Keratinocyte (primary cell): ENCODE measurements at places on chromosomes 13 and 19. TPM values are rescaled to one million over a fixed set of nuclear protein-coding genes. Genes with fewer than 3 reads are reported as not detected.

DNA sequence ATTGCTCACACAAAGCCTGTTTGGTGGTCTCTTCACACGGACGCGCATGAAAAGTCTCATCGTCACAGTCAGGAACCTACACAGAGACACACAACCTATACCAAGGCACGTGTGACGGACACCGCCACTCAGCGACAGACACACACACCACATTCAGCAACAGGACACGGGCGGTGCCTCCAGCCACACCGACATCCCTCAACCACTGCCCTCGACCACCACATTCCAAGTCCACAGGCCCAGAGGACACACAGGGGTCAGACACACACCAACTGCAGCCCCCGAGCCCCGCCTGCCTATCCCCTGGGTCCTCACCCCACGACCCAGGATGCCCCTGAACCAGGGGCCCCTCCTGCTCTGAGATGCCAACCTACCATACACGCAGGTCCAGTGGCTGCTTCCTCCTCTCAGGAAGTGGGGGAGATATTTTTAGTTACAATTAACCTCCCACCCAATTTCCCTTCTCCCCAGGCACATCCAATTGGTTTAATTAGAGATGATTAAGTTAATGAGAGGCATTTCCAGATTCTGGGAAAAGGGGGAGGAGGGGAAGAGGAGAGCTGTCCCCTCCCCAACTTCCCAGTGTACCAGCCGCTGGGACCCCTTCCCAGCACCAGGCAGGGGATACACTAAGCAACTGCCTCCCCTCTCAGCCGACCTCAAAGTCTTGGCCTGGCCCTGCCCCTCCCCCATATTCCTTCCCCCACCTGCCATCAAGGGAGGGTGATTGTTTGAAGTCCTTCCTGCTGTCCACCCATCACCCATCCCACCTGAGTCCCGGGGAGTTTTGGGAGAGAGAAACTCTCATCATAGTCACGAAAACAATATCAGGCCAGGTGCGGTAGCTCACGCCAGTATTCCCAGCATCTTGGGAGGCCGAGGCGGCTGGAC, 20.4 kb downstream of the MEIS3 start:
- H3K27me3 ChIP-seq: no peaks in the 10 kb centered on the region
- H3K4me3 ChIP-seq: no peak overlapping the region
- no peaks in the 10 kb centered on the region for H3K4me1 ChIP-seq
- no peak overlapping the region for H3K27ac ChIP-seq
- DNase-seq: no peak
- no peaks in the 10 kb centered on the region for H3K36me3 ChIP-seq

The SPART gene
- polyA plus RNA-seq: 27.6 to 40.2 TPM (median 35.5 TPM) in 3 replicates

The ZNF93 gene
- 4.3 to 4.8 TPM (median 4.8 TPM) in 3 replicates for polyA plus RNA-seq

The C19orf85 gene
- not detected in 3 replicates for polyA plus RNA-seq

DNA sequence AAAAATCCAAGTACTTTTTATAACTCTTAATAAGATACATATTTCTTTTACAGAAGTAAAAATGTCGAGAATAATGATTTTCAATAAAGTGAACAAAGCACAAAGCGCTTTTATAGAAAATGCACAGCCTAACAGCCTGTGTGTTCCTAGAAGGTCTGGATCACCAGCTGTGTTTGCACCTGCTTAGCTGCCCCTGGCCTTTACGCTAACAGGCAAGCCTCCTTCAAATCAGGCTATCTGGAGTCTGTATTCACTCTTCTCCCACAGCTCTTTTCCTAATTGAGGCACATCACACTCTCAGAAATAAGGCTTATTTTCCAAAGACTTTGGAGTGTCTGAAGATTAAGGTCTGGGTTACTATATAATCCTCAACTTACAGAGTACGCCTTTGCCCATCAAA, 183.1 kb downstream of the LHFPL6 start:
- H3K27me3 ChIP-seq: no peaks in the 10 kb centered on the region
- H3K4me3 ChIP-seq: no peak overlapping the region
- H3K27ac ChIP-seq: no peak overlapping the region
- no peak for DNase-seq
- no peaks in the 10 kb centered on the region for H3K36me3 ChIP-seq

- no peaks in the 10 kb centered on the region for H3K27me3 ChIP-seq
- peaks cover 2% of the 10 kb centered on the region for H3K36me3 ChIP-seq
- no peaks in the 10 kb centered on the region for H3K4me1 ChIP-seq
- no peak overlapping the region for H3K27ac ChIP-seq
- H3K4me3 ChIP-seq: no peak overlapping the region
Measured at GRCh38 chr13:95236774-95237173, 64.5 kb downstream of the ABCC4 start.

GRCh38 chr19:33552928-33553279, 31.3 kb upstream of the PEPD start:
- H3K27me3 ChIP-seq: peaks cover 9% of the 10 kb centered on the region
- H3K4me1 ChIP-seq: no peaks in the 10 kb centered on the region

GRCh38 chr13:73242515-73243015, 183.8 kb downstream of the KLF5 start:
- DNase-seq: no peak
- peaks cover 8% of the 10 kb centered on the region for H3K4me1 ChIP-seq
- H3K36me3 ChIP-seq: no peaks in the 10 kb centered on the region
- no peak overlapping the region for H3K27ac ChIP-seq
- no peaks in the 10 kb centered on the region for H3K27me3 ChIP-seq
- no peak overlapping the region for H3K4me3 ChIP-seq

DNA sequence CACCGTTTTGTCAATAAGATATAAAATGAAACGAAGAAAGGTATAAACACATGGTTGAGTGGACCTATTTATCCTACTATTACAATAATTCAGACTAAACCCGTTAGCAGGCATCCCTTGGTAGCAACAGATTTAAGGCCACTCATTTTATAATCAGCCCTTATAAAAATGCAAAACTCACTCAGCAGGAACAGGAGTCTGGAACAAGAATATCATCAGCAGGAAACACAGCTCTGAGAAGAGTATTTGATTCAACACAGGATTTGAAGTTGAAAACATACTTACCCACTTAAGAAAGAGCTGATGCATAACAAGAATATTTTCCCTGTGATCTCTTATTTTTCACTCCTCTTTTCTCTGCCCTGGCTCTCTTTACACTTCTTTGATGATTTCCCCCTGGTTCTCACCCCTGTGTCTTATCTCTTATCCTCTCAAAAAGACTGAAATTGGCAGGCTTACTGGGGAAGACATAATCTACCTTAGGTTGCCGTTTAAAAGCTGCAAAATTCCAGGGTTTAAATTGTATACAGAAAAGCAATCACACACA, 1722.7 kb downstream of the SLITRK5 start:
- DNase-seq: no peak
- no peak overlapping the region for H3K27ac ChIP-seq
- H3K27me3 ChIP-seq: no peaks in the 10 kb centered on the region
- no peaks in the 10 kb centered on the region for H3K4me1 ChIP-seq

DNA sequence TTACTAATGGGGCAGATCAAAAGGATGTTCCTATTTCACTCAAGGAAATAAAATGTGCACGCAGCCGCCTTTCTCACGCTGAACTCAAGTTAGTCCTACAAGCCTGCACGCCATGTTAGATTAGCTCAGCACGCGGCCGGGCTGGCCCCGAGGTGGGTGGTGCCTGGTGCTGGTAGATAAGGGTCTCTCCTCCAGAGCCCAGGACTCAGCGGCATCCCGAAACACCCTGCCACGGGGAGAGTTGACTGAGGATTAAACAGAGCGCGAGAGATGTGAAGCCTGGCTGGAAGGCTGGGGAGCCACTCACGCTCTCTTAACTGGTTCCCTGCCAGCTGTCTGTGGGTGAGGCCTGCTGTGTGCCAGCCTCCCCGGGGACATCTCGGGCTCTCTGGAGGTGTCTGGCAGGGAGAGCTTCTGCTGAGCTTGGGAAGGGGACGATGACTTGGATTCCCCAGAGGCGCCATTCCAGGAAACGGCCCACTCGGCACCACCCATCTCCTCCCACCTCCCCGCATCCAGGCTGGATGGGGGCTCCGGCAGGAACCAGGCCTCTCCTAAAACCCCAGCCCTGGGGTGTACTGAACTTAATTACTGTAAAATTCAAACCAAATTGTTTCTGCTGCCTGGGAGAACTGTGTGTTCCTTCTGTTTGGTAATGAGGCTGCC, 122.2 kb downstream of the KDM4B start:
- no peak for DNase-seq
- no peak overlapping the region for H3K27ac ChIP-seq
- no peaks in the 10 kb centered on the region for H3K27me3 ChIP-seq
- H3K36me3 ChIP-seq: peaks cover 19% of the 10 kb centered on the region
- H3K4me1 ChIP-seq: no peaks in the 10 kb centered on the region

The KLK1 gene
- polyA plus RNA-seq: 0.10 to 0.39 TPM (median 0.31 TPM) in 3 replicates

GRCh38 chr13:31891472-31891871, 140.1 kb upstream of the FRY start:
- no peak overlapping the region for H3K27ac ChIP-seq
- H3K4me1 ChIP-seq: no peaks in the 10 kb centered on the region
- H3K4me3 ChIP-seq: no peak overlapping the region
- no peaks in the 10 kb centered on the region for H3K27me3 ChIP-seq
- DNase-seq: no peak
- H3K36me3 ChIP-seq: no peaks in the 10 kb centered on the region
